ENCODE measurements at places on chromosomes 11 and 22.

DNA sequence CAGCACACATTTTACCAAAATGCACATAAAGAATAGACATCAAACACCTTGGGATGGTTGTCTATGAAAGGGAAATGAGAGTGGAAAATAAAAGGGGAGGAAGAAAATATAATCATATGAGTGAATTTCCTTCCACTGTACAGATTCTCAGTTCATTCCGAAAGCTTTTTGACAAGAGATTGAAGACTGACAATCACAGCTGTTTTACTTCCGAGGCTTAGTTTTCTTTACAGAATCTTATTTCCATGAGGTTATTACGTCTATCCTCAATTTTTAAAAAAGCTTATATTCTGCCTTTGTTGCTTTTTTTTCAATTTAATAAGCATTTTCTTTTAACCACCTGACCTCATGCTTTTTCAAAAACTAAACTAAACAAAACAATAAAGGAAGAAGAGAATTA lies 12.8 kb upstream of the NNMT start:
- no peak for DNase-seq

DNA sequence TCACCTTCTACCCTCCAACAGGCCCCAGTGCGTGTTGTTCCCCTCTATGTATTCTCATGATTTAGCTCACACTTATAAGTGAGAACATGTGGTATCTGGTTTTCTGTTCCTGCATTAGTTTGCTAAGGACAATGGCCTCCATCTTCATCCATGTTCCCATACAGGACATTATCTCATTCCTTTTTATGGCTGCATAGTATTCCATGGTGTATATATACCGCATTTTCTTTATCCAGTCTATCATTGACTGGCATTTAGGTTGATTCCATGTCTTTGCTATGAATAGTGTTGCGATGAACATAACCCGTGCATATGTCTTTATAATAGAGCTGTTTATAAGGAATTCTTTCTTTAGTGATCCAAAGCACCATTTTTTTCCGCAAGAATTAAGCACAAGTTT lies 28.5 kb upstream of the TLCD5 start:
- DNase-seq = no peak

GRCh38 chr11:115927823-115928329 lies 423.7 kb upstream of the CADM1 start:
- DNase-seq = no peak

- no peak for DNase-seq
Measured at GRCh38 chr11:128506356-128506755, 81.0 kb downstream of the ETS1 start.

GRCh38 chr11:116062129-116062489 lies 557.9 kb upstream of the CADM1 start:
- DNase-seq = no peak

GRCh38 chr11:96854425-96854824 lies 464.6 kb downstream of the JRKL start:
- DNase-seq = no peak

DNA sequence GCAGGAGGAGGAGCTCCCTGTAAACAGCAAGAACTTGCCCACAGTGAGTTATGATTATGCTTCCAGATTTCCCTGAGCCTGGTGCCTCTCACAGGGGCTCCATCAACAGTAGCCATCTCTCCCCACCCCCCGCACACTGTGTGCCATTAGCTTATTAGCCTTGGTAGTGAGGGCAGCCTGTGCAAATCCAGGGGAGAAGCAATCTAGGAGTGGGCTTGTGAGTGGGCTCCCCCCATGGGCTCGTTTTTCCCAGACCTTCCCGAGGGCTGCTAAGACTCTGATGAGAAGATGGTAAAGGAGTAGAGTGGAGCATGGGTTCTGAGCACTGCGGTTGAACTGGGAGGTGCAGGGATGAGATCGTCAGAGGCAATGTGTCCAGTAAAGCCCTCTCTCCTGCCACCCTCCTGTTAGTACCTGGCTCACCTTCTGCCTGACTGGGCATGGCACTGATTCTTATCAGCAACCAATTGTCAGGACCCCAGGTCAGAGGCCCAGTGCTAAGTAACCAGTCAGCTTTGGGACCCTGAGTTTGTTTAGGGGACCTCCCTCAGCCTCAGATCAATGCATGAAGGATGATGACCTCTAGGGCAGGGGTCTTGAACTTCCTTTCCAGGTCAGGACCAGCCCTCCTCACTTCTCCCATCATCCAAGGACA lies 38.4 kb upstream of the TP53I11 start:
- DNase-seq = no peak
